Esophagus squamous epithelium (tissue), 5 donors: ENCODE measurements at places on chromosomes 12 and 14.

DNA sequence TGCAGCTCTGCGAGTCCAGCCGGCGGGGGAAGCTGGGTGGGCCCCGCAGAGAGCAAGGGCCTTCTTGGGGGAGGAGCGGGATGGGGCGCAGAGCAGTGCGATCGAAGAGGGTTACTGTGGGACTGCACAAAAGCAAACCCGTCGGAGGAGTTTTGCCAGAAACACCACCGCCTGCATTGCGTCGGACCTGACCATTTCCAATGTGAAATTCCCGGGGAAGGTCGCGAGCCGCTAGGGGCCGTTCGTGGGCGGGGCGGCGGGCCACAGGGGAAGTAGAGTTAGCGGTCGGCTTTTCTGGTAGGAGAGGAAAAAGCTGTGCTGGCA lies 333 bp upstream of the KCNA1 start:
- DNase-seq, result no peak

DNA sequence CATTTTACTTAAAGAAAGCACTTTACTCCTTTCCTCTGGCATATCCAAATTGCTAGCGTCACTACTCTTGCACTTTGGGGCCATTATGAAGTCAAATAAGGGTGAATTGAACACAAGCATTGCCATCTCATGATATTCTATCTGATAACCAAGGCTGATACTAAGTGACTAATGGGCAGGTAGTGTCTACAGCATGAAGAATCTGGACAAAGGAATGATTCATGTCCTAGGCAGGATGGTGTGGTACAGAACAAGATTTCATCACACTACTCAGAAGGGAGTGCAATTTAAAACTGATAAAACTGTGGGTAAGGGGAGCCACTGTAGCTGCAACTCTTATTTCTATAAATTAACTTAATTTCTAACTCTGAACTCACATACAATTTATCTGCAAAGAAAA lies 7.7 kb upstream of the SLC6A15 start:
- DNase-seq, result no peak

DNA sequence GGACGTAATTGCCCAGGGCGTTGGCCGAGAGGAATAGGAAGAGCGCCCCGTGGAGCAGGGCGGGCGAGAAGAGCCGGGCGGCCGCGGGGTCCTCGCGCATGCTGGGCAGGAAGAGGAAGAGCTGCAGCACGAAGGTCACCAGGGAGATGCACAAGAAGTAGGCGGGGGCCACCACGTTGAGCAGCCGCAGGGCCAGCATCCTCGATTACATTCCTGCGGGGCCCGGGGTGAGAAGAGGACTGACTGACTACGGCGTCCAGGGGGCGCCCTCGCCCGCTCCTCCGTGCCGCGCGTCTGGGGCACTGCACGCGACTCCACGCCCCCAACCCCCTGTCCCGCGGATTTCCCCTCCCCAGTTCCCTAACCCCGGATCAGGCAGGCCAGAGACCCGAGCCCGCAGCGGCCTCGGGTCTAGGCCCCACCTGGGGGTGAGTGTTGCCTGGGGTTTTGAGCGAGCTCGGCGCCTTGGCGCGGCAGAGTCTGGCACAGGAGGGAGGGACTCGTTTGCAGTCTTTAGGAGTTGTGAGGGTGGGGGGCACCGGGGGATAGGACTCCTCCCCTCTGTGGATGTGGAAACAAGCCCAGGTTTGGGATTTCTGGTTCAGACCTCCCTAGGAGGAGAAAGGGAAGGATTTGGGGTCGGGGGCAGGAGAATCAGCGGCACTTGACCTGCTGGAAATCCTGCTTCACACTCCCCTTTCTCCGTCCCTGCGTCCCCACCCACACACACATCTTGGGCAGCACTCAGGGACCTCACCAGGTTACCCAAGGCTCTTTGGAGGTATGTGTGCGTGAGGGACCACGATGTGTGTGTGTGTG lies 1.8 kb downstream of the ZDHHC22 start:
- DNase-seq, result no peak

GRCh38 chr14:29227631-29228030 lies 461.0 kb downstream of the FOXG1 start:
- no peak for DNase-seq

- DNase-seq, result no peak
Measured at GRCh38 chr12:53207042-53207441, at the start of gene ITGB7. ITGB7 (minus strand) TSS chr12:53207251; CDS start chr12:53200443, 6,808 bp downstream.

GRCh38 chr12:101829639-101830366 lies 956 bp downstream of the GNPTAB start:
- no peak for DNase-seq

DNA sequence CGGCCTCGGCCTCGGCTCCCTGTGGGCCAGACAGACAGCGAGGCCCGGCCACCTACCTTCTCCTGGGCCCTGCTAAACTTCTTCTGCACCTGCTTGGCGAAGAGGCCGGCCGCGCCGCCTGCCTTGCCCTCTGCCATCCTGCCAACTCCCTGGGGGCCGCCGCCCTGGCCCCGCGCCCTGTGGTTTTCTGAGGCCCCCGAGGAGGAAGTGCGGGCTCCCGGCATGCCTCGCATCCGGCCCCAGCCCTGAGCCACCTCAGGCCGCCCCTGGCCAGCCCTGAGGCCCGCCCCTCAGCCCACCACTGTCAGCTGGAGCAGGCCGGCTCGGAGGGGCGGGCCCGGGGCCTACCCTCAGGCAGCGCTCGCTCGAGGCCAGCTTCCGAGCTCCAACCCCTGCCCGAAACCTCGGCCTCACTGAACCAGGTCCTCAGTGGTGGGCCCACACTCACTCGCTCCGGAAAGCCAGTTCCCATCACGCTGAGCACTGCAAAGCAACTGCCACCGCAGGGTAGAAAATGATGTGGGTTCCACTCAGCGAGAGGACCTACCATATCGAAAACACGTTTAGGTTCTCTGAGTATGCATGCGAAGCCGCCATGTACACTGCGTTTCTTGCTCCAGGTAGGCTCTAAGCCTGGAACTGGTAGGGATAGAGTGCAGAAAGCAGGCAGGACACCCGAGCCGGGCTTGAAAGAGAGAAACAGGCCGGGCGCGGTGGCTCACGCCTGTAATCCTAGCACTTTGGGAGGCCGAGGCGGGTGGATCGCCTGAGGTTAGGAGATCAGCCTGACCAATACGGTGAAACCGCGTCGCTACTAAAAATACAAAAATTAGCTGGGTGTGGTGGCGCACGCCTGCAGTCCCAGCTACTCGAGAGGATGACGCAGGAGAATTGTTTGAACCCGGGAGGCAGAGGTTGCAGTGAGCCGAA lies at the start of gene BIN2:
BIN2 (minus strand) TSS at position 209 of the 930 bp plus-strand sequence; CDS start at position 137, 72 bp downstream.
- no peak for DNase-seq

DNA sequence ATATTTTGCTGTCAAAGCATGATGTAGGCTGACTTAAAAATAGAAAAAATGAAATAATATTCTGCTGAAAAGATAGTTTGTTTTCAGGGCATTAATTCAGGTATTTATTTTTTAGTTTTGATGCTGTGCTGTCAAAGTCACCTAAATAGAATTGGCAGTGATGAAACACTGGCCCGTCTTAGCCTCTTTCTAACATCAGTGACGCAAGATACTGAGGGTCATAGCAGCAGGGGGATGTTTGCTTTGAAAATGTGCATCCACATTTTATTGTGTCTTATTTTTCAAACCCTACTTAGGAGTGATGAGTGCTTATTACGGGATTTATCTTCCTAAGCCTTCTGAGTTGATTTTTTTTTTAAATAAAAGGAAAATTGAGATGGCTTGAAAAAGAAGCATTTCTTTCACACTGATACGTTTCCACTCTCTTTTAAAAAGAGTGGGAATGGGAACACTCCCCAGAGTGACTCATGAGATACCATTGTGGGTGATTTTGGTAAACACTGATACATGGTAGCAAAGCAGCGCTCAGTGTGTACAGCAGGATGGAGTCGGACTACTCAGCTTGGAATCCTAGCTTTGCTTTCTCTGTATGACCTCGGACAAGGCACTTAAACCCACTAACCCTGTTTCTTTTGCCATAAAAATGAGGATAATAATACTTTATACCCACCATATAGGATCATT lies 290.8 kb downstream of the ERC1 start:
- DNase-seq, result no peak

GRCh38 chr12:1488908-1489381 lies 105.4 kb downstream of the FBXL14 start:
- no peak for DNase-seq

DNA sequence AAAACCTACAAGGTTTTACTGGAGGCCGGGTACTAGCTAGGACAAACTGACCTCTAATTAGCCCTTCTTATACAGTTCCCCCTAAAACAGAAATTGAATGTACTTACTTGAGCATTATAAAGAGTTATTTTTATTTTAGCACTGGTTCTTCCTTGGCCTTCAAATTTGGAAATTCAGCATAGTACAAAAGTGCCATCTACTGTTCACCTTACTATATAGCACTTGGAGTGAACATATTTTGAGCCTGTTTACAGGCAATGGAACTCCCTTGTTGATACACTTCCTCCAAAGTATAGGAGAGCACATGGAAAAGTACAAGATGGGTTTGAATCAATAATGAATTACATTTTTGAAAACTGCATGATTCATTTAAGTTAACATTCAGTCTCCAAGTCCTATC lies 3.9 kb upstream of the POC1B start:
- no peak for DNase-seq

DNA sequence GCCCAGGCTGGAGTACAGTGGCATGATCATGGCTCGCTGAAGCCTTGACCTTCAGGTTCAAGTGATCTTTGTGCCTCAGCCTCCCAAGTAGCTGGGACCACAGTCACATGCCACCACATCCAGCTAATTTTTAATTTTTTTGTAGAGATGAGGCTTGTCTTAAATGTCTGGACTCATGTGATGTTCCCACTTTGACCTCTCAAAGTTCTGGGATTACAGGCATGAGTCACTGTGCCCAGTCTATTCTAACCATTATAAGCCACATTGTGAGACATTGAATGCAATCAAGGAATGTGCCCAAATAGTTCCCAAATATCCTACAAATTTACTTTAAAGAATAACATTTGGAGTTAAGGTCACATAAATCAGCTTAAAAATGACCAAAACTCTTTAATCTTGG lies 130.7 kb upstream of the ARID2 start:
- no peak for DNase-seq

- no peak for DNase-seq
Measured at GRCh38 chr12:101696251-101697196, 916 bp upstream of the CHPT1 start.

DNA sequence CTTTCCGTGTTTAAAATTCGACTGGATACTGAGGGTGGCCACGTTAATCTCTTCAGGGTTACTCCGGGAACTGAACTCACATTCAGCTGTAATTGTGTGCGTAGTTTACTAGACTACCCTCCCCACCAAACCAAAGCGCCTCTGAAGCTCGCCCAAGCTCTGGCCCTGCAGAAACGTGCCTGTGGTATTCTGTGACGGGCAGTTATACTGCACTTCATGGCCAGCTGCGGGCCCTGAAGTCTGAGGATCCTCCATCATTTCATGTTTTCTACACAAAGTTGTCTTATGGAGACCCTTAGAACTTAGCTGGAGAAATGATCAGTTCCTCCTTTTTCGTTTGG lies 688 bp downstream of the ZNF26 start:
- DNase-seq, result no peak

DNA sequence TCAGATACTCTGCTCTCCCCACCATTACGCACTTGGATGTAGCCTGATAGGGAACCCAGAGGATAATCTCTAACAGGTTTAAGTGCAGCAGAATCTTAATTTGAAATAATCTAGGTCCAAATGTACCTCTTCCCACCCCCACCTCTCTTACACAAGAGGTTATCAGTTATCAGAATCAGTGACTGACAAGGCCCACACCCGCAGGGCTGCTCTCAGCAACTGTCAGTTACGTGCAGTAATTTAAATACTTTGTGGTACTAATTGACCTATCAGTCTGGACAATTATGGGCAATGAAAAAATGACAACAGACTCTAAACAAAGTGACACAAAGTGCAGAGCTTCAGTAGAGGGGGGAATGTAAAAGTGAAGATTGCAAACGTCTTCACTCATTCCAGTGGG lies 74.0 kb downstream of the CLIP1 start:
- no peak for DNase-seq

- DNase-seq, result no peak
Measured at GRCh38 chr14:30210630-30211029, 283.0 kb upstream of the PRKD1 start.

- DNase-seq, result no peak
Measured at GRCh38 chr12:62301080-62301798, 41.0 kb downstream of the USP15 start.

- DNase-seq, result no peak
Measured at GRCh38 chr12:96047229-96048211, 12.1 kb upstream of the LTA4H start.

- no peak for DNase-seq
Measured at GRCh38 chr12:82383930-82384552, 25.7 kb downstream of the METTL25 start.

GRCh38 chr12:25594376-25594775 lies 41.3 kb upstream of the LMNTD1 start:
- DNase-seq, result no peak

DNA sequence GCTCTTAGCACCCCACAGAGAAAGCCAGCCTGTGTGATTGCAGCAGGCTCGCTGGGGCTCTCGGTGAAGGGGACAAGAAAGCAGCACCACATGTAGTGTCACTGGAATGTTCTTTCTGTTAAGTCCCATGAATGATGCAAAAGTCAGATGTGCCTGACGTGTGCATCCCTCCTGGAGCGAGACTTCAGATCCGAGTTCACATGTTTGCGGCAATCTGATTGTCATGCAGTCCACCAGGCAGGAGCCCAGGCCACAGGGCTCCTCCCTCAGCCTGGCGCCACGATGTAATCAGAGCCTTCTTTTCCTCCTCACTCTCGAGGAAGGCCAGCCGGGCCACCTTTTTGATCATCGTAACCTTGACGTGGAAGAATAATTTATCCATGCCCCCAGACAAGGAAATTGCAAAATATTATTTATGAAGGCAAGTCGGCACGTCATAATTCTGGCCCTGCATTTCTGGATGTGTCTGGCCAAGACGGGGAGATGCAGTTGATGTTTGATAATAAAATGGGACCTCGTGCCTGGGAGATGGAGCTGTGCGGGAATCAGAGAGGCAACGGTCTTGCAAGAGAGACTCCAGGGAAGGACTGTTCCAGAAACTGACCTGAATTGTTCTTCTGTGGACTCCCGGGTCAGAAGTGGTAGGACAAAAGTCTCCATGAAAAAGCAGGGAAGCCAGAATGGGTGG lies 214.6 kb downstream of the PHETA1 start:
- DNase-seq, result no peak

- no peak for DNase-seq
Measured at GRCh38 chr12:122035292-122035691, 13.6 kb downstream of the BCL7A start.

DNA sequence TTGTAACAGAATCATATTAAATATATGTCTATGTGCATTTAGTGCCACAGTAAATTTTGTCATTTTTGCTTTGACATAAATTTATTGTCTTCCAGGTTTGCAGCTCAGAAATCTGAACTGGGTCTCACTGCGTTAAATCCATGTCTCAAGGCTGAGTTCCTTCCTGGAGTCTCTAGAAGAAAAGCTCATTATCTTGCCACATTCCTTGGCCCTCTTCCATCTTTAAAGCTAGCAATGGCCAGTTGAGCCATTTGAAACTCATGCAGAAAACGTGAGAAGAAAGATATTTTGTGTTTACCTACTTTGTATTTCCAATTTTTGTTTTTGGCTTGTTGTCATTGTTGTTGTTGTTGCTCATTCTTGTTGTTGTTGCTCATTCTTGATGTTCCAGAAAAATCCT lies 10.7 kb downstream of the PRH1 start:
- DNase-seq, result no peak

GRCh38 chr12:120283318-120283717 lies 8.4 kb downstream of the RNU4-2 start:
- no peak for DNase-seq
